Motor neuron (in vitro differentiated cells): ENCODE measurements at places on chromosomes 12 and 14. TPM values are rescaled to one million over a fixed set of nuclear protein-coding genes. Genes with fewer than 3 reads are reported as not detected.

DNA sequence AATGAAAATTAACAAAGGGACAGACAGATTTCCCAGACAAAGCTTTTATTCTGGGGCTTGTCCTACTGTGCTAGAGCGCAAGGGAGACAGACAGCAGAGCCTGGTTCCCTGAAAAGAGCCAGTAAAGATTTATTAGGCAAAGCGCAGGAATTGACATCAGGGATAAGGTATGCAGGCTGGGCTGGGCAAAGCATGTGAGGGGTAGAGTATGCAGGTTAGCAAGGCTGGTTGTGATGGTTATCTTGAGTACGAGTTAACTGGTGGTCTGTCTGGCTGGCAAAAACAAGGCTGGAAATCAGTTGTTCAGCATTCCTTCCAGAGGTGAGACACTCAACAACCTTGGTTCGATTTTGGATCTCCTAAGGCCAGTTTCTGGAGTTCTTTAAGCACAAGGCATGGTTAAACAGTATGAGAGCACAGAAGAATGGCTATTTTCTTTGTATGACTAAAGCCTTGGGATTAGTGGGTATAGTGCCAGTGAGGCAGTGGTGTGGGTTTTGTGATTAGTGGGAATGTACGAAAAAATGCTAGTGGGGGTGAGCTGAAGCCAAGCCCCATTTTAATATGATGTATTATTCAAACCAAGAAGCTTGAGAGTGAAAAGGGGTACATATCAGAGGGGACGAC lies 30.9 kb downstream of the BTBD7 start:
- no peak for ATAC-seq

- no peak for ATAC-seq
Measured at GRCh38 chr14:63777024-63777423, 49.2 kb upstream of the SGPP1 start.

DNA sequence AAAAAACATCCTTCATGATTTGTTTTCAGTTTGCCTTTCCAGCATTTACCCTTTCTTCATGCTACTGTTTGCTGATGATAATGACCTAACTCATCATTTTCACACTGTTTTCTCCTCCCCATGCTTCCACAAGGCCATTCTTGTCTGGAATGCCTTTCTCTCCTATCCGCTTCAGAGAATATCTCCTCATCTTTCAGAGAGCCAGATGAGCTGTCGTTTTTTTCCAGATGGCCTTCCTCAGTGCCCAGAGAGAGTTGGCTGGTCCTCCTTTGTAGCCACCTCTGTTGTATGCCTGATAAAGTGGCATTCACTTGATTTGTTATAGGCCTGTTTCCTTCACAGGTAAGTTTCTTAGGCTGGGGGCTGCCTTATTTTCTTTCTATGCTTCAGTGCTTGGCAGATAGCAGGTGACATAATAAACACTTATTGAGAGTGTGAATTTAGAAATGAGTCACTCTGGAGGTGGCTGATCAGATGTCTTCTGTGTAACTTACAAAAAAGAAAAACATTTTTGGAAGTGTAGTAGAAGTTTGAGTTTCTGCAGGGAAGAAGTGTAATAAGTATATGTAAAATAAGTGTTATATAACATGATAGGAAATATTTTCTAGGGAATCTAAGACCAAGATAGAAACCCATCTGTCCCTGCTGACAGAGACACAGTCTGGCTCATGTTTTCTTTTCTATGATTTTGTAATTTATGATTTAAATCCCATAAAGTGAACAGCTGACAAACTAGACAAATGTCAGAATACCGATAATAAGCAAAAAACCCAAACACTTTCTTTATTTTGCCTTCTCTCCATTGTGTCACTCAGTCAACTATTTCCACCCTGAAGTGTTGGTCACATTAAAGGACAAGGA lies 174.5 kb downstream of the DACT1 start:
- peak; percentile 48 for ATAC-seq

GRCh38 chr14:106276326-106277267 lies 750.2 kb downstream of the TMEM121 start:
- ATAC-seq = no peak

DNA sequence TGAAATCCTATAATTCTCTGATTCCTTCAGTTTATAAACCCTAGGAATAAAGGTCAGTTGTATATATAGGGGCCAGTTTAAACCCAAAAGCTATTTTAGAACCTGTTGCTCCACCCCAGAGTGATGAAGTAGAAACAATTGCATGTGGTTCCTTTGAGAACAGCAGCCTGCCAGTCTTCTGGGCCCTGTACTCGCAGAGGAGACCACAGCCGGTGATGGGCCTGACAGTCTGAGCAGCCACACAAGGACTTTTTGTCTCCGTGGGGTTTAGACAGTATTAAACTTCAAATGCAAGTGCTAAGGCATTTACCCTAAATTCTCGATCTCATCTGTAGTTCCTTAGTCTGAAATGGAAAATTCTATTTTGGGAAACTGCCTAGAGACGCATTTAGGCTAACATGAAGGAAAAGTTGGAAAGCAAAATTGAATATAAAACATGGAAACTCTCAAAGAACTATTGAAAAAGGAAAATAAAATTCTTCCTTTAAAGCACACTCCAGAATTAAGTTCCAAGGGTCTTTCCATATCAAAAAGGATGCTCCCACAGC lies 80.6 kb downstream of the PRICKLE1 start:
- no peak for ATAC-seq

DNA sequence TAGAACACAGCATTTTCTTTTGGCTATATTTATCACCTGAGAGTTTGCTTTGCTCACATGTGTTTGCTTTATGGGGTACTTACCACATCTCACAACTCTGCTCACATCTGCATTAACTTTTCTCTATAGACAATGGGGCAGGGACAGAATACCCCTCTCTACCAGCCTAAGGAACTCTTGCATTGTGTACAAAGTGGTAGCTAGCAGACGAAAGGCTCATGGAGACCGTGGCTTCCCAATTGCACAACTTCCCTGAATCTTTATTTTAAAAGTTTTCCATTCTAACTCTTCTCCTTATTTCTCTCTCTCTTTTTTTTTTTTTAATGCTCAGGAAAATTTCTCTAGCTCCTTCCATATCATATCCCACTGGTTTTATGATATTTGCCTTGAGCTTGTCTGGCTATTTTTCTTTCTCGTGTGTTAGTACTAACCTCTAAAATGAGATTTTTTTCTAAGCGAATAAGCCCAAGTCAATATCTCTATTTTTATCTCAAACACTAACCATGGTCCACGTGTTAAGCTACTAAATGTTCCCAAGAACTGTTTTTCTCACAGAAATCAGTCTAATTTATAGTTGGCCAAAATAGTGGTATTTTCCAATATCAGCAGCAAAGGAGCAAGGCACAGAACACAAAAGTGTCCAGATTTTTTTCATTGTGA lies 155.2 kb downstream of the STXBP6 start:
- ATAC-seq = no peak

GRCh38 chr12:92139634-92140150 lies 6.0 kb downstream of the BTG1 start:
- ATAC-seq = no peak

DNA sequence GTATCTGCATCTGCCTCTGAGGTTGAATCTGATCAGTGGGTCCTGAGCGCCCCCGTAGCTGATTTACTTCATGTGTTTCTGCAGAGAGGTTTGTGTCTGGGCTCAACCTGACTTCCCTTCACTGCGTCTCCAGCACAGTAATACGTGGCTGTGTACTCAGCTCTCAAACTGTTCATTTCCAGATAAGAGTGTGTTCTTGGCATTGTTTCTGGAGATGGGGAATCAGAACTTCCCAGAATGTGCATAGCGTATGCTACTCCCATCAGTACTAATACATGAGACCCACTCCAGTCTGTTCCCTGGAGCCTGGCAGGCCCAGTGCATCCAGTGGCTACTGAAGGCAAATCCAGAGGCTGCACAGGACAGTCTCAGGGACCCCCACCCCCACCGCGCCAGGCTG lies 1297.2 kb downstream of the TMEM121 start:
- no peak for ATAC-seq

GRCh38 chr12:97336900-97337751 lies 125.5 kb upstream of the RMST start:
- no peak for ATAC-seq

ALDH1L2 gene
- total RNA-seq = 28.7 and 39.7 TPM in 2 replicates

AICDA gene
- 0.52 TPM in 1 of 2 replicates, not detected in the other for total RNA-seq

LALBA gene
- 0.23 and 0.41 TPM in 2 replicates for total RNA-seq
